ENCODE measurements at places on chromosomes 16 and 17.

DNA sequence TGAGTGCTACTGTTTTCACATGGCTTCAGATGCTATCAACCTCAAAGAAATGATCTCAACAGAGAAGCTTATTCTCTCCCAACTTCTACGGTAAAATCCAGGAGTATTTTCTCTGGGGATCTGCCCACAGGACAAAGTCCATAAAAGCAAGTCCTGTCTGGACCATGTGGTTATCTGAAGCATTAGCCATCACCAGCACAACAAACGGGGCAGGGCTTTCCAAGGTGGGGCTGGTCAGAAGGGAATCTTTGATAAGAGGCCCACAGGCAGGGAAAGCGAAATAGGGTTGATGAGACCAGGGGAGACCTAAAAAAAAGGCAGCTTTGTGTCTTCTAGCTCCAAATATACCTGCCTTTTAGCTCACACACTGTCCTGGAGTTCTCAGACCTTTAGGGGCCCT is 38.7 kb upstream of the CACNG3 start:
- peak; percentile 49 for DNase-seq

DNA sequence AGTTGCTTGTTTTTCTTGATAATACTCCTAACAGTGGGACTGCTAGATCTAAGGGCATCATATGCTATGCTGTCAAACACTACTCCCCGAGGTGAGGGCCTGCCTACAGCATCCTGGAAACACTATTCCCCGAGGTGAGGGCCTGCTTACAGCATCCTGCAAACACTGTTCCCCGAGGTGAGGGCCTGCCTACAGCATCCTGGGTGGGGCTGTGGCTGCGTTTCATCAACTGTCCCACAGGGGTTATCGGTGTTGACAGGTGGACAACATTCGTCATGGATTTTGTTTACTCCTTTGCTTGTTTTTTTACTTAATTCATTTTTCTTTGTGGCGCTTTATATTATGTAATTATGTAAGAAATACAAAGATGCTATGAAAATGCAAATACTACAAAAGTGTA is 22.5 kb downstream of the NPRL3 start:
- DNase-seq: no peak

GRCh38 chr16:85216522-85217375 is 104.5 kb upstream of the CIBAR2 start:
- no peak for DNase-seq

DNA sequence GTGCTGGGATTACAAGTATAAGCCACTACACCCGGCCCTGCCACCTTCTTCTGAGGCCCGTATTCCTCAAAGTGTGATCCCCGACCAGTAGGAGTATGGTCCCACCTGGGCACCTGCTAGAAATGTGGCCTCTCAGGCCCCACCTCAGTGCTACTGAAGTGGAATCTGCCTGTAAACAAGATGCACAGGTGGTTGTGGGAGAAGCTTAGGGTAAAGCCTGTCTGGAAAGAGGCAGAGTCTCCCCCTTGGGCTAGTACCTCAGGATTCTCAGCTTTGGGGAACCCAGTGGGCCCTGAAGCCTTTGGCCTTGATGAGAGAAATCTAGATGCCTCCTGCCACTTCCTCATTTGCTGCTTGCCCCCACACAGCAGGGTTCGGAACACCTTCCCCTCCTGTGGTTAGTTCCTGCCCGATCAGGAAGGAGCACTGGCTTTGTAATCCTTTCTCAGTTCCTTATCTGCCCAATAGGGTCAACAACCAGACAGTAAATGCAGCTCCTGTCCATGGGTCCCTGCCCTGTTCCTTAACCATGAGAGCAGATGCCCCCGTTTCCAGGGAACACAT is 25.2 kb downstream of the TK2 start:
- peak; percentile 95 for DNase-seq

GRCh38 chr17:82114447-82114846 is 16.4 kb upstream of the FASN start:
- DNase-seq: no peak

- no peak for DNase-seq
These were observed 20.4 kb downstream of the PRCD start for GRCh38 chr17:76560036-76560876.

GRCh38 chr17:42459256-42459800 is 650 bp downstream of the ATP6V0A1 start:
- peak; percentile 81 for DNase-seq

- peak; percentile 32 for DNase-seq
These were observed 20.7 kb upstream of the MNT start for GRCh38 chr17:2421315-2422147.

DNA sequence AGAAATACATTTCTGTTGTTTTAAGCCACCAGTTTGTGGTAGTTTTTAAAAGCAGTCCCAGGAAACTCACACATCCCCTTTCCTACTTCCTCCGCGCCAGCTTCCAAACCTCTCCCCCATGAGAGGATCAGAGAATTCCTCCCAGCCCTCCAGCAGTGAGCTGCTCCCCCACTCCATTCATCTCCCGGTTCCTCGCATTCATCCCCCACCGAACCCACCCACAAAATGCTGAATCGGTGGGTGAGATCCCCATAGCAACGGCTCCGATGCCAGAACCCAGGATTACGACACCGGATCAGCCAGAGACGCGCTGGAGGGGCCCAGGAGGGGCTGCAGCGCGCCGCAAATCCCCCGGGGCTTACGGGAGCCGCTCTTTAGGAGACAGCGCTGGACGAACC is 251.4 kb upstream of the RPL38 start:
- no peak for DNase-seq

- no peak for DNase-seq
These were observed 32.1 kb downstream of the PRKAR1A start for GRCh38 chr17:68544111-68544915.

- no peak for DNase-seq
These were observed 284.2 kb downstream of the HS3ST3B1 start for GRCh38 chr17:14585099-14585498.

- no peak for DNase-seq
These were observed 42.1 kb downstream of the SLFN5 start for GRCh38 chr17:35284955-35285354.

DNA sequence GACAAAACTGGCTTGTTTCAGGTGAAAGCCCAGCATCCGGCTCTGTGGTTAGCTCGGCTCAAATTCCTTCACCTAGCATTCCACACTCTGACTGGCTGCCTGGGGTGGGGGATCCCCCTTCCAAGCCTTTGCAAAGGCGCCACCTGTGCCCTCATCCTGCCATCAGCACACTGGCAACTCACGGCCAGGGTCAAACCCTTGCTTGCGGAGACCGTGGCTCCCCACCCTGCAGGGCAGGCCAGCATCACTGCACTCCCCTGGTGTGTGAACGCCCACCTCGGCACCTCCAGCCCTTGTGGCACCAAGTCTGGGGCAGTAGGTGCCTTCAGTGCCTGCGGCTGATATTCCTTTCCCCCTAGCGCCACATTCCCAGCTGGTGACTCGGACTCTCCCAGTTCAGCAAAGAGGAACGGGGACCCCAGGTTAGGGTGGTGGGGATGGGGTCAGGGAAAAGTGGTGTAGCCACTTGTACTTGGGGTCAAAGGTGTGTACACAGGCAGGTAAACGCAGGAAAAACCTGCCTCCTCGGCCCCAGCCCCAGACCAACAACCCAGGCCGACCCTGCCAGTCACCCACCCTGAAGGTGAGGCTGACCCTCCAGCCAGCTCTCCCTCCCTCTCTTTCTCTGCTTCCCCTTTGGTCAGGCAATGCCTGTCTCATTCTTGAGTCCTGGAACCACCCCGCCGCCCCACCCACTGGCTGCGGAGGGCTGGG is 1.1 kb downstream of the FLII start:
- peak; percentile 76 for DNase-seq

DNA sequence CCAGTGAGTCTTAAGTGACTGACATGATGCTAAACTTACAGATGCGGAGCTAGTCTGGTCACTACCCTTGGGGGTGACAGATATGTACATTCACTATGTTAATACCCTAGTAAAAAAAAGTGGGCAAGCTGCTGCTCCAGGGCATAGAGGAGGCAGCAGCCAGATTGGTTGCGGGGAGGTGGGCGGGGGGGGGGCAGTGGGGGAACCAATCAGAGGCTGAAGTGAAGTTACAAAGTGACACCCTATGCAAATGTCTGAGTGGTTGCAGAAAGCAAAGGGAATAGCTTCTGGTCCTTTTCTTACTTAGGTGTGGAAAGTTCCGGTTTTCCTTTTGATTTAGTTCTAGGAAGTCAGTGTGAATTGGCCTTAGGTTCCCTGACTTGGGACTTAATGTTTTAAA is 12.1 kb downstream of the NDEL1 start:
- peak; percentile 69 for DNase-seq

GRCh38 chr17:75652934-75653549 is 13.9 kb downstream of the RECQL5 start:
- DNase-seq: peak; percentile 85

DNA sequence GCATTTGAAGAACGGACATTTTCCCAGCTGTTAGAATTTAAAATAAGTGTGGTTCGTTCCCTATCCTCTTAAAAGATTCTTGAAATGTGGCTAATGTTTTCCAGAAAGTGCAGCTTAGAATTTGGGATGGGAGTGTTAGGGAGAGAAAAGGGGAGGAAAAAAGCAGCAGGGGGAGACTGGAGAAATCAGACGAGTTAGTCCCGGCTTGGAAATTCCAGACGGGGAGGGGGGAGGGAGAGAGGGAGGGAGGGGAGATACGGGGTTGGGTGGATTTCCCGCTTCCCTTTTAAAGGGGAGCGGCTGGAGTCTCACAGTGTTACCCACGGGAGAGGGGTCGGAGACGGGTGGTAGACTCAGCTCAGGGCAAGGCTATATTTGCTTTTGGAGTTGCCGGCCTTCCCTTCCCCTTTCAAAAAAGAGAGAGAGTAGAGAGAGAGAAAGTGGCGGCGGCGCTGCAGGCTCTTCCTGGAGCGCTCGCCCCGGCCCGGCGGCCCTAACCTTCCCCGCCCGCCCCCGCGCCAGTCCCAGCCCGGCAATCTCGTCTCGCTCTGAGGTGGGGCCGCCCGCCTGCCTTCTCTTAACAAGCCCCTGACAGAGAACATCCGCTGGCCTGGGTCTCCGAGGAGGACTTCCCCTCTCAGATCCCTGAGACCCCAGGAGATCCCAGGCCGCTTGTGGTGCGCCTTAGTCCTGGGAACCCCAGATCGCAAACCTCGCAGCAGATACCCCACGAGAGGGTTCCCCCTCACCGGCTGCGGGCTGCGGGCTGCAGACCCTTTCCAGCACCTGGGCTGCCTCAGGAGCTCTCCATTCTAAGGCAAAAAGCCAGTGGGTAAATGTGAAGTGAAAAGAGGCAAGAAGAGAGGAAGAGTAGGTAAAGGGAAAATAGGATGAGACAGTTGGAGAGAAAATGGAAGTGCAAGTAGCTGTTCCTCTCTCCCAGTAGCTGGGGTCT is 6.6 kb downstream of the IGF2BP1 start:
- DNase-seq: no peak

DNA sequence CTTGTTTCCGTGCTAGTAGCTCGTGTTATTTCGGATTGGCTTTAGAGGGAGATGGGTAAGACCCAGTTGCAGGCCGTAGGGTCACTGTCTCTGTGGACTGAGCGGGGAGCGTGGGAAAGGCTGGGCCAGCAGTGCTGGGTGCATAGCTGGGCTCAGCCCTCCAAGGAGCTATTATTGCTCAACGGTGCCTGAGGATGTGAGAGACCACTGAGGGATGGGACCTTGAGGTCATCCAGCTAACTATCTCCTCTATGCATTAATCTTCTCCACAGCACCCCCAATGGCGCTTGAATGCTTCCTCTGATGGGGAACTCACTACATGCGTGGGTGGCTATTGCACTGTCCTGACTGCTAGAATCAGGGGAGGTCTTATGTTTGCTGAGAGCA is 126.1 kb upstream of the FOXF1 start:
- no peak for DNase-seq

GRCh38 chr16:75064403-75065148 is 52.0 kb downstream of the LDHD start:
- peak; percentile 95 for DNase-seq

DNA sequence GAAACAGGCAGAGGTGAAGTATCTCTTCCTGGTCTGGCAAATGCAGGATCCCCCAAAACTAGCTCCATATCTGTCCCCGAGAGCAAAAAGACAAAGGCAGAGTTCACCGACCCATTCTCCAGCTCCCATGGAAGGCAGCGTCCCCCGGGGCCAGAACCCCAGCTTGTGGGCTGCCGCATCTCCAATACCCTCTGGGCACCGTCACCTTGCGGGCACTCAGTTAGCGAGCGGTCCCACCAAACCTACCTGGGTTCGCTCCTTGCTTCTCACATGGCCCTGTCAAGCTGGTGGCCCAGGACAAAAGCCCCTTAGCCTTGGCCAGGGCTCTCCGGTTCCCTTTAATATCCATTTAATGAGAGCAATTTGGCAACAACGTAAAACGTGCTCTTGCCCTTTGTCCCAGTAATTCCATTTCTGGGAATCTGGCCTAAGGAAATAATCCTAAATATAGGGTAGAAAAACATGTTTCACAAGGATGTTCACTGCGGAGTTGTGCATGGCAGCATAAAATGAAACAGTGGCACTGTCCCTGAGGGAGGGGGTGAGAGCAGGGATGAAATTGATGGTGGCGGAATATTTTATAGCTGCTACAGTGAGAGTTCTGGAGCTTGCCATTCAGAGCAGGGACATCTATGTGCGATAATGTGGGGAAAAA is 157.1 kb downstream of the CMIP start:
- no peak for DNase-seq

- DNase-seq: no peak
These were observed 32.6 kb downstream of the WNT9B start for GRCh38 chr17:46883871-46884520.

GRCh38 chr16:78022347-78023060 is at the start of gene CLEC3A:
CLEC3A (plus strand) TSS chr16:78022548; CDS start chr16:78022627, 79 bp downstream.
- DNase-seq: no peak

DNA sequence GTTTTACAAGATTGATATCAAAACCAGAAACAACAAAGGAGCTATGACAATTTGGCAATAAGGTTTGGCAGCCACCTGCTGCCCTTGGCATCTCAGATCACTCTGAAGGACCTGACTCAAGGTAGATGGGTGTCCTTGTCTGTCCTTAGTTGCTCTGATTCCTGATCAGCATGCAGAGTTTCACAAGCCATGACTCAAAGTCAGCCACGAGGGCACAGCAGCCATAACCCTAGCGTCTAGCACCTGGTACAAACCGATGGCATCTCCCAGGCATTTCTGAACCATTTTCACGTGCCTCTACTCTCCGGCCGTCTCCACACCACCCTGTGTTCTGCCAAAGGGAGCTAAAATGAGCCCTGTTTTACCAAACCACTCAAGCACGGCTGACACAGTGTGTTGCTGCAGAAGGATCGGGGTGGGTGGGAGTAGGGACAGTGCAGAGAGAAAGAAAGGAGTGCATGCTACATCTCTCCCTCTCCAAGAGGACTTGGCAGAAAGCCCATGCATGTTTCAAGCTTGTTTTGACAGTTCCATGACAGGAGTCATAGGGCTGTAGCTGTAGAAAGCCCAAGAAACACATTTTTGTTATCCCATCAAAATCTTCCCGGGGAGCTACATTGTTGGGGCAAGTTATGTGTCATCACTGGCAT is 297.3 kb downstream of the ABCC12 start:
- DNase-seq: no peak

DNA sequence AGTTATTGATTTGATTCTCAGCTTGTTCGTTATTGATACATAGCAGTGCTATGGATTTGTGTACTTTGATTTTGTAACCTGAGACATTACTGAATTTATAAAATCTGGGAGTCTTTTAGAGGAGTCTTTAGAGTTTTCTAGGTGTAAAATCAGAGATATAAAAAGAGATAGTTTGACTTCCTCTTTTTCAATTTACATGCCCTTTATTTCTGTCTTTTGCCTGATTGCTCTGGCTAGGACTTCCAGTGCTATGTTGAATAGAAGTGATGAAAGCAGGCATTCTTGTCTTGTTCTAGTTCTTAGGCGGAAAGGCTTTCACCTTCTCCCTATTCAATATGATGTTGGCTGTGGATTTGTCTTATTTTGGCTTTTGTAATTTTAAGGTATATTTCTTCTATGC is 106.2 kb downstream of the PHKB start:
- peak; percentile 10 for DNase-seq

GRCh38 chr17:39222866-39223834 is 2.6 kb downstream of the STAC2 start:
- DNase-seq: no peak

GRCh38 chr16:25110387-25110947 is 1.1 kb upstream of the LCMT1 start:
- DNase-seq: peak; percentile 41
